Breast epithelium (tissue), 4 donors: ENCODE measurements at places on chromosomes 6 and 20. TPM values are rescaled to one million over a fixed set of nuclear protein-coding genes. Genes with fewer than 3 reads are reported as not detected.

TINAG gene
- not detected for total RNA-seq

CCDC170 gene
- total RNA-seq: 3.5 TPM

KIAA1755 gene
- total RNA-seq: 5.1 TPM

OPN5 gene
- not detected for total RNA-seq

FAM162B gene
- 11.8 TPM for total RNA-seq

LRRN4 gene
- 20.8 TPM for total RNA-seq

KHDC1L gene
- not detected for total RNA-seq

SOBP gene
- 8.2 TPM for total RNA-seq

FOXO3 gene
- total RNA-seq: 181 TPM

HCRTR2 gene
- total RNA-seq: not detected

ADGRF5 gene
- total RNA-seq: 43.4 TPM

GTSF1L gene
- total RNA-seq: not detected

OR2B3 gene
- not detected for total RNA-seq

SMLR1 gene
- not detected for total RNA-seq

OR2J3 gene
- total RNA-seq: not detected

LBP gene
- 0.73 TPM for total RNA-seq

DLK2 gene
- total RNA-seq: not detected

GSTA3 gene
- total RNA-seq: not detected

TNFRSF21 gene
- 10.2 TPM for total RNA-seq

CDC5L gene
- 21.1 TPM for total RNA-seq

SIRPD gene
- not detected for total RNA-seq

APOBEC2 gene
- not detected for total RNA-seq

MTFR2 gene
- total RNA-seq: 0.66 TPM

LST1 gene
- total RNA-seq: 10.7 TPM

TREM1 gene
- total RNA-seq: 2.8 TPM

FAXC gene
- total RNA-seq: 14.2 TPM

NRSN1 gene
- total RNA-seq: not detected

CYP24A1 gene
- total RNA-seq: 2.0 TPM

SLC35F1 gene
- total RNA-seq: 2.5 TPM

SLC22A2 gene
- total RNA-seq: not detected

ADAM33 gene
- 37.4 TPM for total RNA-seq

SRMS gene
- total RNA-seq: not detected

SERINC3 gene
- total RNA-seq: 91.1 TPM
